ENCODE measurements at places on chromosomes 12 and 14.

DNA sequence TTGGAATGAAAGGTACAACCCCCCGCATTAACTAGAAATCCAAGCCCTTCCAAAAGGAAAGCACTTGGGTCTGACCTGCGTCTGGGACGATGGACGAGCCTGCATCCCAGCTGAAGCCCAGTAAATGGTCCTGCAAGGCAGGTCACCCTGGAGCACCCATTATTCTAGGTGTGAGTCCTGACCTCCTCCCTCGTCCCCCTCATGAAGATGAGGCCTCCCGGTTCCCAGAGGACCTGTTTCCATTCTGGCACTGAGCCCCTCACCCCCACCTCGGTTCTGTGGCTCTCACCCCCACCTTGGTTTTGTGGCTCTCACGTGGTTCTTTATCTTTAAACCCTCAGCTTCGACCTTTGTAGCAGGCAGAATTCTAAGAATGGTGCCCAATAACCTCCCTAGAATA lies 7.3 kb downstream of the IFI27 start:
- DNase-seq, result no peak

GRCh38 chr12:66756631-66757030 lies 77.8 kb upstream of the GRIP1 start:
- no peak for DNase-seq

GRCh38 chr12:89319606-89320005 lies 32.7 kb downstream of the DUSP6 start:
- DNase-seq, result no peak

DNA sequence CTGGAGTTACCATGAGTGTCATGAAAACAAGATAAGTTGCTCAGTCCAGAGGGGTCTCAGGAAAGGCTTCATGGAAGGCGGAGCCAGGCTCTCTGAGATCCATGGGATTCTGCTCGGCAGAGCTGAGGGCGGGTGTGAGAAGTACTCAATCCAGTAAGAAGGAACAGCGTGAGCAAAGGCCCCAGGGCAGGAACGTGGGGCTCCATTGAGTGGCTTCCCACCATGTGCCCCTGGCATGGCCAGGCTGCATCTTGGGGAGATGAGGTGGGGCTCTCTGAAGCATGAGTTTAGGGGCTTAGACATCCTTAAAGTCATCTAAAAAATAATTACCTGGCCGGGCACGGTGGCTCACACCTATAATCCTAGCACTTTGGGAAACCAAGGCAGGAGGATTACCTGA lies 58.0 kb downstream of the ARL6IP4 start:
- DNase-seq, result no peak

DNA sequence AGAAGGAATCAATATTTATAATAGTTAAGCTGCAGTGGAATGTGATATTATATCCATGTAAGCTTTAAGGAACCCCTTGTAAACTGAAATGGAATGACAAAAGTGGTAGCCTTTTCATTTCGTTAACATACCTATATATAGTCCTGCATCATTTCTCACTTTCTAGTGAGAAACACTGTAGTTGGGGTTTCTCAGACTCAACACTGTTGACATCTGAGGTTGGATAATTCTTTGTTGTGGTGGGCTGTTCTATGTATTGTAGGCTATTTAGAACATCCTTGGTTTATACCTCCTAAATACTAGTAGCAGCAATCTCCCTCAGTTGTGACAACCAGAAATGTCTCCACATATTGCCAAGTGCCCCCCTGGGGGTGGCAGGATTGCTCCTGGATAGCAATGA lies 79.1 kb downstream of the RAD52 start:
- DNase-seq, result no peak

DNA sequence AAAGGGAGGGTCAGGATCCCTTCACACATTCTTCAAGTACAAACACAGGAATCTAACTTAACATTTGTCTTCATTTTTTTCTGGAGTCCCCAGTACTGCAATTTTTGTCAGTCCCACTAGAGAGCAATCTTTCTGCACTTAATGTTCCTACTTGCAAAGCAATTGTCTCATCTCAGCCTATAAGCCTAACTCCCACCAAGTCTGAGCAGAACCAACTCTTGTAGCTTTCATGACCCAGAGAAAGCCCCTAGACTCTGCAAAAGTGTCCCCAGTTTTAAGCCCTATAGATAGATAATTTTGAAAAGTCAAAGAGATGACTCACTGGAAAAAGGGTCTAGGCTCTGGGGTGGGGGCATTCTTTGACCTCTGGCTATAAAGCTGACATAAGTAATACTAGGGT lies 1.8 kb upstream of the ZBTB39 start:
- no peak for DNase-seq

DNA sequence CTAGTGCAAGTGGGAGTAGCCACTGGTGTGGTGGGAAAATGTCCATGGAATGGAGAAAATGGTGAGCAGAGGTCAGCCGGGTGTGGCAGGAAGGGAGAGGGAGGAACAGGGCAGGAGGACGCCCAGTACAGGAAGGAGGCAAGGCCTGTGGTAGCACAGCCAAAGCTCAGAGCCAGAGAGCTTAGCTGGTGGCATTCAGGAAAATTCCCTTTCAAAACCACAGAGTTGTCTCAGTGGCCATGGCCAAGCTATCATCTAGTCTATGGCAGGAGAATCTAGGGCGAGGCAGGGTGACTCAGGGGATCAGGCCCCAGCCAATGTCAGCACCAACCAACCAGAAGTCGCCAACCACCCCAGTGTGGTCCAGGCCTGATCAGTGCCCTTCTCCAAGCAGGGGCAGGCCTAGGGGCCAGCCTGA lies 67.7 kb upstream of the DDX11 start:
- DNase-seq, result no peak

DNA sequence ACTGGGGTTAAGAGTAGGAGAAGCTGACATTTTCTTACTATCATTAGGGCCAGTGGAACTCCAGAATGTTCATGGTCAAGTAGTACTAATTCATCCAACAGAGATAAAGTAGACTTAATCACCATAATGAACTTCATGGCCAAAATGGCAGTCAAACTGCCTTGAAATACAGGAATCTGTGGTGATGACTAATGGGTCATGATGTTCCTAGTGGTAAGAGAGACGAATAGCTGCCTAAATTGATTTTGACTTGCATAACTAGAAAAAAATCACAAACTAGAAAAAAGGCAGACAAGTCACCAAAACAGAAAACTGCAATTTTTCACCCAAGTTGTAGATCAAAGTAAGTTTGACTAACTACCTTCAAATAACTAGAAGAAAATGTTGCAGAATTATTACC lies 138.5 kb downstream of the MGAT4C start:
- DNase-seq, result no peak

GRCh38 chr14:88535149-88535548 lies 19.7 kb downstream of the PTPN21 start:
- no peak for DNase-seq

DNA sequence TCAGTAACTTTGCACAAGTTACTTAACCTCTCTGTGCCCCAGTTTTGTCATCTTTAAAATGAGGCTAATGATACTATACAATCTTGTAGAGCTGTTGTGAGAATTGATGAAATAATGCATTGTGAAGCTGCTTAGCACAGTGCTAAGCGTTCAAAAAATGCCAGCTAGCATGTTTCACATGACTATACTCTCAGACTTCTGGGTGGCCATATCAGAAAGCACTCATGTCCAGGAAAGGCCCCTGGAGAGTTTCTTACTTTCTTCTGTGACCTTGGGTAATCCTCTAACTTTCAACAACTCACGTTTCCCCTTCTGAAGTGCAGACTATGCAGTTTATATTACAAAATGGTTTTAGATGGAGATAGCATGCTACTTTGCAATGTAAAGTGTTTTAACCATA lies 68.1 kb downstream of the TPH2 start:
- no peak for DNase-seq

GRCh38 chr12:75666939-75667334 lies 155.5 kb upstream of the KRR1 start:
- DNase-seq, result no peak

GRCh38 chr12:116058574-116058973 lies 218.9 kb downstream of the MED13L start:
- DNase-seq, result no peak

- no peak for DNase-seq
These were observed 124.2 kb downstream of the C12orf75 start for GRCh38 chr12:105454688-105455087.

DNA sequence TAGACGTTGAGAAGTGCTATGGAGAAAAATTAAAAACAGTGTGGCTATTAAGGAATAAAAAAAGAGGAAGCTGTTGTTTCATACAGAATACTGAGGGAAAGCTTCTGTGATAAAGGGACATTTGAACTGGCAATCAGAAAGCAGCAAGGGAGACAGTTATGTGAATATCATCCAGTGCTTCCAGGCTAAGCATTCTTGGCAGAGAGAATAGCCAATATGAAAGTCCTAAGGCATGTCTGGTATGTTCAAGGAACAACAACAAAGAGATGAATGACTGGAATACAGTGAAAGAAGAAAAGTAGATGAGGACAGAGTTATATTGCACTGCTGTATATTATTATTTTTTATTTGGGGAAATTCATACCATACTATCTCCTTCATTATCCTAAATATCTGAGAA lies 23.9 kb downstream of the SCAF11 start:
- DNase-seq, result no peak

DNA sequence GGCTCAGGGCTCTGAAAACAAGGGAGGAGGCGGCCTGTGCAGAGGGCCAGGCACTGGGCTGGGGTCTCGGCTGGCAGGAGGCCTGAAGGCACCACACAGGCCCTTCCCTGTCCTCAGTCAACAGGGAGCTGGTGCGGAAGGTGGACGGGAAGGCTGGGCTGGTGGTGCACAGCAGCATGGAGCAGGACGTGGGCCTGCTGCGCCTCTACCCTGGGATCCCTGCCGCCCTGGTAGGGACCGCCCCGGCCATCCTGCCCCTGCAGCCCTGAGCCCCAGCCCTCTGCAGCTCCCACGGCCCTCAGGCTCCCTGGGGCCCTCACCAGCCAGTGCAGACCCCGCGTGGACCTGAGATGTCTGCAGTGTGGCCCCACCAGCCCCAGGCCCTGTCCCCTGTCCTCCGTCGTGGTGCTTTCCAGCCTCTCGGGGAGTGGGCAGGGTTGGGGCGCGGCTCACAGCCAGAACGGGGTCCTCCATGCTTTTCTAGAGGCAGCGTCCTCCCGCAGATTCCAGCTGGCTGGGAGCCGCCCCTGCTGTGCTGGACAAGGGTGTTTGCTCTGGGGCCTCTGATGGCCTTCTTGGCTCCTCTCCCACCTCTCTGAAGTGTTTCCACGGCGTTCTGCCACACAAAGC lies 18.1 kb downstream of the ASPG start:
- DNase-seq, result no peak

DNA sequence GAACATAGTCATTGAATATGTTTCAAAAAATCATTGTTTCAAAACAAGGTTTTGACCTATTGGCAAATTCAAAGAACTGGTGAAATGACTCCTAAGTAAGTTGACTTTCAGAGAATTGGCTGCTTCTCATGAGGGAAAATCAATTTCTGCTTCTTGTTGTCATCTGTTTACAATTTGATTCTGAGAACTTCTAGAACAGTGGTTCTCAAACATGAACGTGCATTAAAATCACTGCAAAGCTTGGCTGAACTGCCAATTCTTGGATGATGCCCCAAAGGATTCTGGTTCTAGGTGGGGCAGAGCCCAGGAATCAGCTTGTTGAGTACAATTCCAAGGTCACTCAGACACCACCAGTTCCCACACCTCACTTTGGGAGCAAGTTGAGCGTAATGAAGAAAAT lies 83.9 kb downstream of the ZFP36L1 start:
- DNase-seq, result no peak

DNA sequence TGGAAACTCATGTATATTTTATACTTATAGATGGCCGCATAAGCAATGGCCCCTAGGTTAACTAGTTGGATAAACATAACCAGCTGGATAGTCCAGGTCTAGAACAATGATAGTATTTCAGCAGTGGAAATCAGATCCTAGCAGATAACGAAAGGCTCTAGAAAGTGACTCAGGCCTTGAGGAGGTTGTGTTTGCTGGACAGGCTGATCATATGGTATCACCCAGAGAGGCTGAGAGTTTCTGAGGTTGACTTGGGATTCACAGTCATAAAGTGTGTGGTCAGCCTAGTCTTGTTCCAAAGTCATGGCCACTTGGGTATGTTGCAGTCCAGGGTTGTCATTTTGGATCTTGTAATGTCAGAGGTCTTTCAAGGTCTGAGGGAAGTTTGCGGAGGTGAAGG lies 16.8 kb downstream of the FLVCR2 start:
- DNase-seq, result no peak

GRCh38 chr12:94500831-94501567 lies 41.3 kb upstream of the CEP83 start:
- no peak for DNase-seq

DNA sequence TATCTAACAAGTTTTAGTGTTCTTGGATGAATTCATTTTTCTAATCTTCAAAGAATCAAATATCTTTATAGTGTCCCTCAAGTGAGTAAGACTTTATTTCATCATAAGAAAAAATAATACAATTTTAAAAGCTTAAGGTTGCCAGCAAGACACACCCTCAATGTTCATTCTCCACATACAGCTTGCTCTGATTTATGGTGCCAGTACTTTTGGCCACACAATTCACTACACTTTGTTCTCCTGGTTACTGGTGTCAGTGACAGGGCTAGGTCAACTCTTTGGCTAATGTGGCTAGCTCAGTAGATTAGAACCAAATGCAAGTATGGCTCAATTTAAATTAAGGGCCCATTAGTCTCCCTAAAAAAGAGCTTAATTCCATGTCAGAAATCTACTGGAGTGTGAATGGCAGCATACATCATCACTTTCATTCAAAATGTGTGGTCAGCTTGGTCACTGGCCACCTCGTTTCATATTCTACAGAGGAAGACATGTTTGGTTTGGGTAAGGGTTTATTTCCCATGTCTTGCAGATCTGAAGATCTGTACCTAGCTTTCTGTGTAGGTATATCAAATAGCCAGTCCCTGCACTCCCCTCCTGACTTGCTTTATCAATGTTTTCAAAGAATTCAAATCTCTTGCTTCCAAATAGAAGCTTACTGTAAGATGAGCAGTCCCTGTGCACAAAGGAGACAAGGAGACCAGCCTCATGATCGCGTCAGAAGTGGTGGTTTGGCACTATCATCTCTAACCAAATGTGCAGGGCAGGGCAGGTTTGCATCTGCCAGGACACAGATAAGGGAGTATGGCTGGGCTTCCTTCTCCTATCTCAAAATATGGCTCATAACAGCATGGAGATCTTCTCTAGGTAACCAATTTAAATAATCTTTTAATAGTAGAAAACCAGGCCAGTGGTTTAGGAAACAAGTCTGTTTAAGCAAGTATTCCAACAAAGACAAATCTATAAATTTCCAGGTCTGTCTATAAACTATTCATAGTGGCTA lies 31.3 kb downstream of the HECTD4 start:
- DNase-seq, result no peak

- no peak for DNase-seq
These were observed 40.5 kb upstream of the DDX11 start for GRCh38 chr12:31033146-31033545.

DNA sequence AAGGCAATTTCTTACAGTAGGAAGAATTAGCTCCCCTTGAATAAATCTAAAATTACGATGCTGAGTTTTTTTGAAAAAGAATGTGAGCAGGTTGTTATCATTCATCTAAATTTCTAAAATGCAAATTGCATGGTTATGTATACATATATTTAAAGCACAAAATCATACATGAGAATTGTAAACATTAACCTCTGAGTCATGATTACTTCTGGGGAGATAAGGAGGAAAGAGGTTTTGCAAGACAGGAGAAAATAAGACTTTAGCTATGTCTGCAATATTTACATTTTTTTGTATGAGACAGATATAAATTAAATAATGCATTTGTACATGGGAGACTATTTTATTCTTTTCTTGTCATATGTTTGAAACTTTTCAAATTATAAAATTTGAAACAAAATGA lies 72.2 kb downstream of the TSPAN8 start:
- no peak for DNase-seq

Data from T-helper 22 cell (primary cell).